Cerebellum (tissue), 4 donors: ENCODE measurements at places on chromosomes 7 and 10.

DNA sequence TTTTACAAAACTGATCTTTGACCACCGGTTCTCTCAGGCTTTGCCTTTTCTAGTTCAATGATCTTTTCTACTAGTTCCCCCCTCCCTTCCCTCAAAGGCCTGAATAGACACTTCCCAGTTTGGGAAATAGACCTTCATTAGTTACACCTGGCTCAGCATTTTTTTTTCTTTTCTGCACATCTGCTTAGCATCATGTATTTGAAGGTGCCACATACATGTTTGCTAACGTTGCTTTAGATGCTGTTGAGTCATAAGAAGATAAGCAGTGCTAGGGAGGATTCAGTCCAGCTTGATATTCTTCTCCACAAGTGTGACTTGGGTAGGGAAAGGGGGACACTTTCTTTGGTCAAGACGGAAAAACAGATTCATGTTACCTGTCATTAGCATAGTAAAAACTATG, 78.3 kb downstream of the BICC1 start:
- no peak for DNase-seq

- DNase-seq: no peak
Observed at GRCh38 chr7:151138153-151138851, 29.2 kb downstream of the GBX1 start.

DNA sequence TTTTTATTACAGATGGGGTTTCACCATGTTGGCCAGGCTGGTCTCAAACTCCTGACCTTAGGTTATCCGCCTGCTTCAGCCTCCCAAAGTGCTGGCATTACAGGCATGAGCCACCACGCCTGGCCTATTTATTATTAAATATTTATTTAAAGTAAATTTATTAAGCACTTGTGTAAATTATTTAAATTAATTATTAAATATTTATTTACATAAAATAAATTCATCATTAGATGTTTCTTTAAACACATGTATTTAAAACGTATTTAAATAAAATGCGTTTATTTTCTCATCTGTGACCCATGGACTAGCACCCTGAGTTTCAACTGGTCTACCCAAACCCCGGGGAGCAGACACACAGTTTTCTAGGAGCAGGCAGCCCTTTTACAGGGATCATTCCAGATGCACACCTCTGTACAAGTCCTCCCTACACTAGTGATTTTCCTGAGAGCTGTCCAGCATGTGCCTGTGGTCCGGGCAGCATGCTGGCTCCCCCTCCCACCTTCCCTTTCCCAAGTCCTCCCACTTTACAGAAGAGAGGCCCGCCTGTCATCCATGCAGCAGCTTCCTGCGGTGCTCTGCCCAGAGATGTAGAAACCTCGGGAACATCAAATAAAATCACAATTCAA, 89.2 kb upstream of the ATP6V0A4 start:
- DNase-seq: no peak

DNA sequence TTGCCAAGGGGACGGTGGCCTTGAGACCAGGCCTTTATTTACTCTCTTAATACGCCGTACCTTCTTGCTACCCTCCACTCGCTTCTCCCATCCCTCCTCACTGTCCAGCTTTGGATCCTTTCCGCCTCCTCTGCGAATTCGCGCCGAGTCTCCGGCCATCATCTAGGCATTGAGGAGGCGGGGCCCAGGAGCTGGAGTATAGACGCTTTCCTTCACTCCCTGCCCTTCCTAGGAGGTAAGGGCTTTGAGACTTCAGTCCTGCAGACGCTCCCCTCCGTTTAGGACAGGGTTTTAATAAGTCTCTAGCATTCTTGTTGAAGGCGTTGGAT, 538 bp downstream of the TFAM start:
- DNase-seq: peak; percentile 20

DNA sequence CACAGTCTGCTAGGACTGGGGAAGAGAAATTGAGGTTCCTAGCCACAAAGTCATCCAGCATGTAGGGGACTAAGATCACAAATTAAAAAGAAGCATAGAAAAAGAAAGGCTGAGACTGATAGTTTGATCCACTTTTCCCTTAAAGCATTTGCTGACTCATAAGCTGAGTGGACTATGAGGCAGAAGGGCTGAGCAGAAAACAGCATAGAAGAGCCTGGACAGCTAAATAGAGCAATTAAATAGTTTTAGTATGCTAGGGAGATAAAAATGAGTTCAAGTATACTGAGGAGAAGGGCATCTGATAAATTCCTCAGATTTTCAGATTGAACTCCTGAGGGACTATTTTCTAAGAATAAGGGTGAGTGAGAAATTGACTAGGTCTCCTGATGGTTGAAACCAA, 155.9 kb upstream of the EGR2 start:
- no peak for DNase-seq

GRCh38 chr10:126690534-126690933, 20.0 kb upstream of the C10orf90 start:
- no peak for DNase-seq

GRCh38 chr7:111958431-111958830, 247.8 kb downstream of the DOCK4 start:
- DNase-seq: no peak

- DNase-seq: no peak
Observed at GRCh38 chr7:140661124-140661523, 11.6 kb upstream of the ADCK2 start.

DNA sequence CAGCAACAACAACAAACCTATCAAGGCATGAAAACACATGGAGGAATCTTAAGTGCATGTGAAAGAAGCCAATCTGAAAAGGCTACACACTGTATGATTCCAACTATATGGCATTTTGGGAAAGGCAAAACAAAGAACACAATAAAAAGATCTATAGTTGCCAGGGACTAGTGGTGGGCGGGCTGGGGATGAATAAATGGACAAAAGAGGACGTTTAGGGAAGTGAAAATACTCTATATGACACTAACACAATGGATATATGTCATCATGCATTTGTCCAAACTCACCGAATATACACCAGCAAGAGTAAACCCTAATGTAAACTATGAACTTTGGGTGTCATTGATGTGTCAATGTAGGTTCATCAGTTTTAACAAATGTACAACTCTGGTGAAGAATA, 89.1 kb downstream of the SEMA3E start:
- DNase-seq: no peak

- no peak for DNase-seq
Observed at GRCh38 chr10:47354165-47354564, 6.0 kb downstream of the RBP3 start.

DNA sequence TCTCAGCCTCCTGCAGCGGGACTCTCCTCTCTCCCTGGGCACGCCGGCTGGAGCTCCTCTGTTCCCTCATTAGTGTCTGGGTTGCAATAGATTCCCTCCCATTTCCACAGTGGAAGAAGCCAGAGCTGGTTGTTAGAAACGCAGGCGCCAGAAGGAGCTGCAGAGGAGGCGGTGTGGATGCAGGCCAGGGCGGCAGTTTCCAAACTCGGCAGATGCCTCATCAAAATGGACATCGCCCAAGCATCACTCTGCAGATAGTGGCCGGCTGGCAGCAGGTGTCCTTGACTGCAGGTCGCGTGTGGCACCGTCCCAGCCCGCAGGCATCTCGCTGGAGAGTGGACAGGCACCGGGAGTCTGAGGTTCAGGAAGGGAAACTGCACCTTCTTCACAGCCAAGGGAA, 201.8 kb downstream of the TCERG1L start:
- DNase-seq: peak; percentile 63

GRCh38 chr7:99733448-99733847, 1.5 kb downstream of the CYP3A7 start:
- DNase-seq: no peak

DNA sequence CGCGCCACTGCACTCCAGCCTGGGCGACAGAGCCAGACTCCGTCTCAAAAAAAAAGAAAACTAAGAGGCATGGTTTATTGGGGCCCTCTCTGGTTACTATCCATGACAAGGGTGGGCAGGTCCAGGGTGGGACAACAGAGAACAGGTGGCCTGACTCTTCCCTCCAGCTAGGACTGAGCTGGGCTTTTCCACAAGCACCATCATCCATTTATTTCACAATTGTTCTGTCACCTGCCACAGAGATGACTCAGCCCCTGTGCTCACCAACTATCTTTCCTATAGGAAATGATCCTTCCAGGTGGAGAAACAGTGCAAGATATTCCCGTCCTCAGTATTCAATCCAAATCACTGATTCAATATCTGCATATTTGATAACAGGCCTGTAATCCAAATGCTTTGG, 44.9 kb upstream of the MYL10 start:
- DNase-seq: no peak

DNA sequence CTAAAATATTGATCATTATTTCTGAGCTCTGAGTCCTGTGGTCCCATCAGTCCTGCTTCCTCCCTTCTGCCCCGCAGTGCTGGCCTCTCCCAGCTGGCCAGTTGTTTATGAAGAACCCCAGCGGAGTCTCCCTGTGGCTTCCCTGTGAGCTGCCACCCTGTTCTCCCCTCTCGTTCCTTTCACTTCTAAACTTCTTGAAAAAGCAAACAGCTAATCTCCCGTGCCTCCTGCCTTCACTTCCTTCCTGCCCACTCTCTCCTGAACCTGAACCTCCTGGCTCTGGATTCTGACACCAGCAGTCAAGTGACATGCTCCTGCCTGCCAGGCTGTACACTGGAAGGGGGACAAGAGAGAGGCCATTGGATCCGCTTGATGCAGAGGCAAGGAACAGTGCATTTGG, 63.7 kb upstream of the ZPBP start:
- no peak for DNase-seq

DNA sequence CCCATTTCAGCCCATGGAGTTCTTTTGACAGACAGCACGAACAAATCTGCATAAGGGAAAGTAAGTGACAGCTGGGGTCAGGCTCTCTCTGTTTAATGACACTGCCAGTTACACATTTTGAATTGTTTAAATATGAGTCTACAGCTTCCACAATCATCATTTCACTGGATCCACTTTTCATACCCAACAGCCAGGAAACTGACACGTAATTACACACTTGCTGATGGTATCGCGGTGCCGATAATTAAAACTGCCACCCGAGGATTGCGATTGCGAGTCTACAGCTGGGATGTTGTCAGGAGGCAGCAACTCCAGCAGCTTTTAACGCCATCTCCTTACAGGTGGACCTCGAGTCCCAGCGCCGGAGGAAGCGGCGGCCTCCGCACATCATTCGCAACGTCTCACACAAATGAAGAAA, 230.8 kb upstream of the MGMT start:
- no peak for DNase-seq

DNA sequence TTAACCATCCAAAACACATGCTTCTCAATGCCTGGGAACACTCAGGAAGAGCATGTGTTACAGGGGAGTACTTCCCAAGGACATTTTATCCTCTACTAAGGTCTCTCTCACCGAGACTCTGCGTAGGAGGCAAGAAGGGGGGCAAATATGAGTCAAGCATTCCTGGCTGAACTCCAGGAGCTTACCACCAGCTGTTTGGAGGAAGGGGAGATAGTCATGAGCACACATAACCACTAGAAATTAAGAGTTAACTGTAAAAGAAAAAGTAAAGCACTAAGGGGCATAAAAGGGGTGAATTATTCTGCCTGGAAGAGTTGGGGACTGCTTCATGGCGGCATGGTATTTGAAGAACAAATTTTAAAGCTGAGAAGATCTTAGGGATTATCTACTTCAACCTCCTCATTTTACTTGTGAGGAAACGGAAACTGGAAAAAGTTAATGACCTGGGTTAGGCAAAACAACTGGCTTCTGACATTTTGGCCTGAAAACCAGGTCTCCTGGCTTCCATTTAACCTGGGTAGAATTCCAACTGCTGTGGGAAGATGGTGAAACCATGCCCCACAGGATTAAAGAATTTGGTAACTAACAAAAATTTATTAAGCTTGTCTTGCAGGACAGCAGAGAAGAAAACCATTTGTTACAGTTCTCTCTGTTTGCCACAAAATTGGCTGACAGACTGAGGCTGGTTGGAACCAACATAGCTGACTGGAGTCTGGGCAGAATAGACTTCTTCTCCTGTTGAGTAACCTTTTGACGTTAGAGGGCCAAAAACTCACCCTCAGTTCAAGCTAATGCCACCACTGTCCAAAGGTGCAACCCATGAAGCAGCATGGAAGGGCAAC, 85.5 kb downstream of the SLC25A13 start:
- DNase-seq: no peak

- no peak for DNase-seq
Observed at GRCh38 chr10:61778137-61778536, 115.4 kb downstream of the CABCOCO1 start.

DNA sequence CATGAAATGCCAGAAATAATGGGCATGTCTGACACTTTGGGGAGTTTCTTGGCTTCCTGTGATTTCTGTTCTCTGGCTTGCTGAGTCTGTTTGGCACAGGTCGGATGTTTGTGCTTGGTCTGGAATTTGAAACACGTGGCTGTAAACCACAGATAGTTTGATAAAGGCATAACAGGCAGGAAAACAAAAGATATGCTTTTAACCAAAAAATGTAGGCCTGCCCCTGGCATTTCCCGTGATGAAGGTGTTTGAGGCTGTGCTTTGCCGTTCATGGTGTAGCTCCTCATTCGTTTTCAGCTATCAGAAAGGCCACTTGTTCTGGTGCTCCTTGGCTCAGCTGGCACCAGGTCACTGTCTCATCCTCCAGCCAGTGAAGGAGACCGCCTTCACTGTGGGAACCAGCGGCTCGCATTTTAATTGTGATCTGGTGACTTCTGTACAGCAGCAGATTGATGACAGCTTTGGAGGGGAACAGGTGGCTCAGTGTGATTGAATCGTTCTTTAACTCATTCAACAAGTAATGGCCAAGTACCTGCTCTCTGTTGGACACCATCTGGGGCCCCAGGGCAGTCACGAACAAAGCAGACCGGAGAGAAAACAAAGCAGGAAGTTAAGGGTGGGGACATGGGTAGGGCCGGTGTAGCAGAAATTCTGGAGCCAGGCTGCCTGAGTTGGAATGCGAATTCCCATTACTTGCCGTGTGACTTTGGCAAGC, 111.5 kb downstream of the CCNY start:
- DNase-seq: peak; percentile 17

DNA sequence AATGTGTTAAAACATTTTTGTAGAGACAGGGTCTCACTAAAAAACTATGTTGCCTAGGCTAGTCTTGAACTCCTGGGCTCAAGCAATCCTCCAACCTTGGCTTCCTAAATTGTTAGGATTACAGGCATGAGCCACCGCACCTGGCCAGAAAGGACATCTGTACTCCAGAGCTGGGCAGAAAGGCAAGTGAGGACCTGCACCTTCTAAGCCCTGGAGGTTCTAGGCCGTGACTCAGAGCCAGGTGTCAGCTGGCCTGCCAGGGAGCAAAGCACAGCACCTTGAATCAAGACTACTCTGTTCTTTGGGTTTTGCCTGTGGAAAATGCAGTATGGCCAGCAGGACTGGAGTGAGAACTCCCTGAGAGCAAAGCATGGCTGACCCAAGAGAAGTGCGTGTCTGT, 396.5 kb downstream of the ADRA2A start:
- DNase-seq: no peak
